BJ (cell line): ENCODE measurements at places on chromosomes 5 and 9.

- no peak for DNase-seq
Observed at GRCh38 chr9:85863875-85864274, 77.1 kb upstream of the NAA35 start.

DNA sequence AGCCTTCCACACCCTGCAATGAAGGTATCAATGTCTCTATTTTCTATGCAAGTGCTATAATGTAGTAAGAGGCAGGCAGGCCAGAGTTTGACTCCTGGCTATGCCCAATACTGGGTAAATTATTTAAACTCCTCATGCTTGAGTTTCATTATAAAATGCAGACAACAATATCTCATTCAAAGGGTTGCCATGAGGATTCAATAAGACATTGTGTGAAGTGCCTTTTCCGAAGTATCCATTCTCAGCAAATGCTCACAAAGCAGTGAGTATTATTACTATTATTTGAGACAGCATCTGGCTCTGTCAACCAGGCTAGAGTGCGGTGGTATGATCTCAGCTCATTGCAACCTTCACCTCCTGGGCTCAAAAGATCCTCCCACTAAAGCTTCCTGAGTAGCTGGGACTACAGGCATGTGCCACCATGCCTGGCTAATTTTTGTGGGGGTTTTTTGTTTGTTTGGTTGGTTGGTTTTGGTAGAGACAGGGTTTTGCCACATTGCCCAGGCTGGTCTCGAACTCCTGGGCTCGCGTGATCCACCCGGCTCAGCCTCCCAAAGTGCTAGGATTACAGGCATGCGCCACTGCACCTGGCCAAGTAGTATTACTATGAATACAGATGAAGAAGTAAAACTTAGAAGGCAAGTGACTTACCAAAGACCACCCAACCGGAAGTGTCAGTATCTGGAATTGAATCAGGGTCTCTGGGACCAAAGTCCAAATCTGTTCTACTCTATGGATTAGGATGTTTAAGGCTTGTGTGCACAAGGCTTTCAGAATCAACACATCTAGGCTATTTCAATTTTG is 18.8 kb downstream of the ADAM19 start:
- no peak for DNase-seq

GRCh38 chr9:122329597-122329996 is 41.2 kb upstream of the PTGS1 start:
- no peak for DNase-seq

DNA sequence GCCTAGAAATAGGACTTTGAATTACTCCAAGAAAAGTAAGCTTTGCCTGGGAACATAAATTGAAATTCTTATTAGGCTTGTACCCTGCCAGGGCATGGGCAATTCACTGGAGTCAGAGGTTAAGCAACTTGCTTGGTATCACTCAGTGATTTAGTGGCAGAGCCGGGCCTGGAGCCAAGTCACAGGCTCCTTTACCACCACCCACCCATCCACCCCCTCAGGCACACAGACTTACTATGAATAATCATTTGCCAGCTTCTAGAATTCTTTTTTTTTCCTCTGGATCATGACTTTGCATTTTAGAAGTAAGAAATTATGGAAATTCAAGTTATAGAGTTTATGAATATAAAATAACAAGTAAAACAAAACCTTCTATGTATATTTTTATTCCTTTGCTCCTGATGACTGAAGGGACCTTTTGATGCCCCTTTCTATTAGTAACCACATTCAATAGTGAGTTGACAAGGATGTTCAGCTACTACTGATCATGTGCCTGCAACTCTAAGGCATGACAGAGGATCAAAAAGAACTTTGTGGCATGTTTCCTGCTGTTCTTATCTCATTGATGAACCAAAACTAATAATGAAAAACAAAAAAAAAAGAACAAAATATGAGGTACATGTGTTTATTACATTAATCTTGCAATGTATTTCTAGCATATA is 614.7 kb downstream of the TLR4 start:
- no peak for DNase-seq
